Body of pancreas (tissue), 4 donors: ENCODE measurements at places on chromosomes 1 and 21. TPM values are rescaled to one million over a fixed set of nuclear protein-coding genes. Genes with fewer than 3 reads are reported as not detected.
A peak's percentile ranks its signal among the peaks of the same experiment; 100 is the strongest.

- H3K27me3 ChIP-seq: no peaks in the 10 kb centered on the region
- no peak overlapping the region for H3K27ac ChIP-seq
- peaks cover 4% of the 10 kb centered on the region for H3K4me1 ChIP-seq
Observed at GRCh38 chr1:162234571-162234970, 142.1 kb downstream of the SPATA46 start.

GRCh38 chr1:3454811-3455618, 550 bp downstream of the ARHGEF16 start:
- peak overlapping the region; percentile 58 for H3K4me3 ChIP-seq
- H3K27ac ChIP-seq: peak overlapping the region; percentile 82
- peak; percentile 70 for DNase-seq
- no peaks in the 10 kb centered on the region for H3K36me3 ChIP-seq
- H3K27me3 ChIP-seq: no peaks in the 10 kb centered on the region
- H3K4me1 ChIP-seq: peaks cover 43% of the 10 kb centered on the region

DNA sequence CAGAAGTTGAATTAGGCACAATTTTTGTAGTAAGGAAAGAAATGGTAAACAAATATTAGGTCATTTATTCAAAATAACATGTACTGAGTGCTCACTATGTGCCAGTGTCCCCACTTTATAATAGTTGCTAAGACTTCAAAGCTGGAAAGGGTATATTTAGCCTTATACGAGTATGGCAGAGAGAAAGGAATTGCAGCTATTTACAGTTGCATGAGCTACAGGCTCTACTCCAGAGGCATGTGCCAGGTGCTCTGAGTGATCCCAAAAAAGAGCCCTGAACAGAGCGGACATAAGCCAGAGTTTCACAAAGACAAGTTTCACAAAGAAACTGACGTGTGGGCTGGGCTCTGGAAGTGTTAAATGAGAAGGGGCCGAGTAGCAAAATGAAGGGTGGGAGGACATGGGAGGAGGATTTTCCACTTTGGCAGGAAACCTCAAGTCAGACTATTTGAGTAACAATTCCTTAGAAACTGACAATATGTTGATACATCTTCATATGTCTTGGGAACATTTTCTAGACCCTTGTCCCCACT, 40.9 kb downstream of the FASLG start:
- no peaks in the 10 kb centered on the region for H3K36me3 ChIP-seq
- H3K4me3 ChIP-seq: no peak overlapping the region
- no peaks in the 10 kb centered on the region for H3K4me1 ChIP-seq
- no peak for DNase-seq
- H3K27me3 ChIP-seq: no peaks in the 10 kb centered on the region

SLC45A1 gene
- not detected for total RNA-seq

PSEN2 gene
- 98.9 TPM for total RNA-seq
